ENCODE measurements at places on chromosomes 3 and 15.
A peak's percentile ranks its signal among the peaks of the same experiment; 100 is the strongest.

- DNase-seq = no peak
These were observed 33.0 kb downstream of the ARID3B start for GRCh38 chr15:74573987-74574386.

DNA sequence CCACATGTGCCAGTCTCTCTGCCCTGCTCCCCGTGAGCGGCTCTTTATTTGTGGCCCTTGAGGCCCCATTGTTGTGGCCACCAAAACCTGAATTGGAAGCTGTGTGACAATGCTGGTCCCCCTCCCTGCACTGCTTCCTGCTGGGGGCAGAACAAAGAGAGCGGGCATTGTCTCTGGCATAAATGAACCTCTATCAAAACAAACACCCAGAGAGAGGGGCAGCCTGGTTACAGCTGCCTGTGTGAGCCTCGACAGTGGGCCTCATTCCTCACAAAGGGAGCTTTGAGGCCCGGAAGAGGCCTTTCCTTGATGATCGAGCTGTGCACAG is 152.9 kb downstream of the IGF1R start:
- no peak for DNase-seq

DNA sequence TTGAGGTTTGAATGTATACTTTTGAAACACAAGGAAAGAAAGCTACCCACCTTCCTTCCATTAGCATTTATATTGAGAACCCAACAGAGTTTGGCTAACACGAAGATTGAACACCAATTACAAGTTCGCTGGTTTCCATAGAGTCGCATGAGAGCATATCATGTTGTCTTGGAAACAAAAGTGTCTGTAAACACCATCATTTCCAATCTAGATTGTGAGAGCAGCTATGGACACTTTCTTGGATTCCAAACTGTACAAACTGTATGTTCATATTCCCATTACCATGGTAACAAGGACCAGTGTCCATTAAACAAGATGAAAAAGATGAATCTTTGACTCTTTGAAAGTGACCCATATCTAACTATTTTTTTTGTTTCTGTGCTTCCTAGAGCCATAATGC is 529.9 kb upstream of the ROBO1 start:
- no peak for DNase-seq

DNA sequence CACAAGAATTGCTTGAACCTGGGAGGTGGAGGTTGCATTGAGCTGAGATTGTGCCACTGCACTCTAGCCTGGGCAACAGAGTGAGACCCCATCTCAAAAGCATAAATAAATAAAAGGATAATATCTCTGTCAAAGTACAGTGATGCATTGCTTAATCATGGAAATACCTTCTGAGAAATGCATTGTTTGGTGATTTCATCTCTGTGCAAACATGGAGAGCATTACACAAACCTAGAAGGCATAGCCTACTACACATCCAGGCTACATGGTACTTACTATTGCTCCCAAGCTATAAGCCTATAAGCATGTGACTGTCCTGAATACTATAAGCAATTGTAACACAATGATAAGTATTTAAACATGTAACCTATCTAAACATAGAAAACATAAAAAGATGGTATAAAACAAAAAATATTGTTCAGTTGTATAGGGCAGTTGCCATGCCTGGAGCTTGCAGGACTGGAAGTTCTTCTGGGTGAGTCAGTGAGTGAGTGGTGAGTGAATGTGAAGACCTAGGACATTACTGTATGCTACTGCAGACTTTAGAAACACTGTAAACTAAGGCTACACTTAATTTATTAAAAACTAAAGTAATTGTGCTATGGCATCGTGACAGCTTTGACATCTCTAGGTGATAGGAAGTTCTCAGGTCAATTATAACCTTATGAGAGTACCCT is 93.6 kb upstream of the SNRPN start:
- DNase-seq = no peak

GRCh38 chr3:17420668-17421067 is 321.8 kb downstream of the TBC1D5 start:
- no peak for DNase-seq

DNA sequence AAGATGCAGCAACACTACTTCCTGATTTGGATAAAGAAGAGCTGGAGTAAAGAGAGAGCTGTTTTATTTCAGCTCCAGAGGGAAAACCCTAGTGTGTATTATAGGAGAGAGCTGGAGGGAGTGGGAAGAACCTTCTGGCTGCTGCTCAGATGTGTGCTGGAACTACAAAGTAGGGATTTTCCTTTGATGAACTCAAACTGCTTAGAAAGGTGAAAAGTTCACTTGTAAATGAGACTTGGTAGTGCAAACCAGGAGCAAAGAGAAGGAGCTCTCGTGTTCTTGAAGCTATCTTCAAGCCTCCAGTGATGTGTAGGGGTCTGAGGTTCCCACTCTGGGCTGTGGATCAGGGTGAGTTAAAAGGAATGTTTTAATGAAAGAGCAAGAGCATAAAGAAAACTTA is 110.4 kb downstream of the EDEM1 start:
- DNase-seq = no peak

DNA sequence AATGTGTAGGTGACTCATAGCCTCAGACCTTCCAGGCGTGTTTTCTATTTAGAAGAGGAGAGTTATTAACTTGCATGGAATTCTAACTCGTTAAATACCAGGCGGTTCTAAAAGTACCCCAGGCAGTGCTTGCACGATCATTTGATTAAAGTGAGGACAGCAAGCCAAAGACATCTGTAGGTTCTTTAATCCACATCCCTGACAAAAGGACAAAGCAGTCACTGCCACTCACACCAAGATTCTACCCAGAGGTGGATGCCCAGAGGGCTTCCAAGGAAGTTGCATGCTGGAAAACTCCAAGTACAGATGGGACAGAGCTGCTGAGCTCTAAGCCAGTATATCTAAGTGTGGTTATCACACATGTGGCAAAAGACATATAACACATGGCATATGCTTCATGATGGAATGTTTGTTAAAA is 372.1 kb downstream of the ROBO2 start:
- no peak for DNase-seq

GRCh38 chr3:114756506-114757279 is 390.4 kb downstream of the ZBTB20 start:
- DNase-seq = no peak

- no peak for DNase-seq
These were observed 639.8 kb downstream of the MAGI1 start for GRCh38 chr3:65398953-65399352.

DNA sequence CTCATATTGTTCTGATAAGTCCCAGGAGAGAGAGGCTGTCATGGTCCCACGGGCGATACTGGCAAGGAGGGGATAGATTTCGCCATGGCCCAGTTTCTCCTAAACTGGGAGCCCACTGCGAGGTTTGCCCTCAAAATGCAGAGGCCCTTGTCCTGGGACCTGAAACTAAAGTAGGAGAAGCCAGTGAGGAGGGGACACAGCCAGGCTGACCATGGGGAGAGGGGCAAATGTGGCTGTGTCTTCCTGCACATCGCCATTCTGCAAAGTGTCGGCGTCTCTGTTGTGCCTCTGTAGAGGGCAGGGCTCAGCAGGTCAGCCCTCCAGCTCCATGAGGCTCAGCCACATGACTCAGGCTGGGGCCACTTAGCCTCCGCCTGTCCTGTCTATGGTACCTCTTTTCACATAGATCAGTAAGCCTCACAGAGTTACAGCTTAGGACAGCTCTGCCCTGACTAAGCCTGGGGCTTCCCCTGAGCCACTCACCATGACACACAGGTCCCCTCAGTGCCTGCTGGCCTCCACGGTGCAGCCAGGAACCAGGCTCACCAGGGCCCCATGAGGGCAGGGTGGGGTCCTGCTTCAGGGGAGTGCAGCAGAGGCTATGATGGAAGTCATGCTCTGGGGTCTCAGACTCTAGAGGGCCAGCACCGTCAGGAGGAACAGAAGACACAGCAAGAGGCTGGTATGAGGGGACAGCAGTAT is 28.6 kb upstream of the PLXNA1 start:
- DNase-seq = no peak

GRCh38 chr3:106035619-106036018 is 166.8 kb upstream of the CBLB start:
- DNase-seq = no peak

DNA sequence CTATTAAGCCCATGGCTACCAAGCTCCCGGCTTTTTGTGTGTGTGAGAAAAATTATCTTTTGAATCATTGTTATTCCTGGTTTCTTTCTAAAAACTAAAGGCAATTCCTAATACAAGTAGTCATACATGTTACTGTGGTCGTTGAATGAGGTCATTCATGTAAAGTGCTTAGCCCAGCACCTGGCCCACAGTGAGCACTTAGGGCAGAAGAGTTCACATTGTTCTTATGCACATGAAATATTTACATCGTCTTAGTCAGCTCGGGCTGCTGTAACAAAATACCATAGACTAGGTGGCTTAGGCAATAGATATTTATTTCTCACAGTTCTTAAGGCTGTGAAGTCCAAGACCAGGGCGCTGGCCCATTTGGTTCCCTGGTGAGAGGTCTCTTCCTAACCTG is 216.1 kb downstream of the SHQ1 start:
- no peak for DNase-seq

DNA sequence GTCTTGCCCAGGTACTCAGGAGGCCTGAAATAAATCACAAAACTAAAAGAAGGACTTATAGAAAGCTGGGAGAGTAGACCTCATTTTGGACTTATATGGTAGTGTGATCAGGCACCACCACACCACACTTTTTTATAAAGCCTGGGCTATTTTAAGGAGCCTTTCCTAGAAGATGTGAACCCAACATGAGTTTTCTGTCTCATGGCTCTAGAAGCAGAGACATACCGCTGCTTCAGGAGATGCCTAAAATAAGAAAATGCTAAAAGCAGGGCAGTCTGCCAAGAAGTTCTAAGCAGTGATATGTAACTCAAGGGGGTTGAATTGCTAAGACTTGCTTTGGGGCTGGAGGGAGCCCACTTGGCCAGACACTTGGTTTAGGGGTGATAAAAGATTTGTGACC is 49.6 kb downstream of the SUMF1 start:
- DNase-seq = no peak

DNA sequence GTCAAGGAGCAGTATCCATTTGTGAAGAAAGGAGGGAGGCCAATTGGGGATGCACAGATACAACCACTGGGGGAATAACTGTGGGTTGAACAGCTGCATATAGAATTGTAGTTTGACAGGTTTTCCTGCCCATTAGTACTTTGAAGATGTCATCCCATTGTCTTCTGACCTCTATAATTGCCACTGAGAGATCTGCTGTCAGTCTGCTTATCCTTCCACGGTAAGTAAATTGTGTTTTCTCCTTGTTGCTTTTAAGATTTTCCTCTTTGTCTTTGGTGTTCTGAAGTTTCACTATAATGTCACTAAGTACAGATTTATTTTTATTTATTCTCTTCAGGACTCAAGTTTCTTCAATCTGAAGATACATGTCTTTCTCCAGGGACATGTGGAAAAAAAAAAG is 56.6 kb downstream of the MOBP start:
- DNase-seq = no peak

- DNase-seq = no peak
These were observed 41.3 kb upstream of the TCAIM start for GRCh38 chr3:44297255-44297654.

- no peak for DNase-seq
These were observed 12.4 kb downstream of the VILL start for GRCh38 chr3:38002940-38003339.

- no peak for DNase-seq
These were observed 71.5 kb upstream of the EIF1B start for GRCh38 chr3:40237889-40238571.

GRCh38 chr15:70463453-70463834 is 299.9 kb downstream of the UACA start:
- DNase-seq = no peak

GRCh38 chr15:88467073-88467934 is at the start of the genes MRPL46 and MRPS11:
TSS of gene MRPL46 (minus strand) at chr15:88467388. CDS start at chr15:88467377, 11 bp downstream.
TSS of gene MRPS11 (plus strand) at chr15:88467708. CDS start at chr15:88467718, 10 bp downstream.
- DNase-seq = peak; percentile 80

DNA sequence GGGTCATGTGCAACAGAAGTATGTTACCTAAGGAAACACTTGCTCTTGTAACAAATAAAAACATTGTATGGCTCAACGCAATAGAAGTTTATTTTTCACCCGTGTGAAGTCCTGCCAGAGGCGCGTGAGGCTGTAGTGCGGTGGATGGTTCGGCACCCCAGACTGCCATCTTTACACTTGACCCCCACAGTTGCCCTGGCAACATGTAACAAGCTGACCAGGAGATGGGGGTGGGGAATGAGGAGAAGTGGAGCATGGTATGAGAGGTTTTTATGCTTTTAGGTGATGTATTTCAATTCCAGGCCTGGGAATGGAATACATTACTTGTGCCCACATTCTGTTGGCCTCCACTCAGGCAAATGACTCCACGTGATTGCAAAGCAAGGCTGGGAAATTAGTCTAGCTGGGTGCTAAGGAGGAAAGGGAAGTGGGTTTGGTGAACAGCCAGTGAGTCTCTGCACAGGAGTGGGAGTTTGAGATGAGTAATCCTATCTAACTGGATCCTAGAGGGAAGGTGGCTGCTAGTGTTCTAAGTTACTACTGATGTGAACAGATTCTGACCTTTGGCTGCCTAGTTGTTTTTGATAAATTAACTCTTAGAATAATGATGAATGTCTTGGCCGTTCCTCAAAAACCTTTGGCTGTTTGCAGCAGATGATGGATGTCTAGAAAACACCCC is 33.8 kb upstream of the GREM1 start:
- no peak for DNase-seq

DNA sequence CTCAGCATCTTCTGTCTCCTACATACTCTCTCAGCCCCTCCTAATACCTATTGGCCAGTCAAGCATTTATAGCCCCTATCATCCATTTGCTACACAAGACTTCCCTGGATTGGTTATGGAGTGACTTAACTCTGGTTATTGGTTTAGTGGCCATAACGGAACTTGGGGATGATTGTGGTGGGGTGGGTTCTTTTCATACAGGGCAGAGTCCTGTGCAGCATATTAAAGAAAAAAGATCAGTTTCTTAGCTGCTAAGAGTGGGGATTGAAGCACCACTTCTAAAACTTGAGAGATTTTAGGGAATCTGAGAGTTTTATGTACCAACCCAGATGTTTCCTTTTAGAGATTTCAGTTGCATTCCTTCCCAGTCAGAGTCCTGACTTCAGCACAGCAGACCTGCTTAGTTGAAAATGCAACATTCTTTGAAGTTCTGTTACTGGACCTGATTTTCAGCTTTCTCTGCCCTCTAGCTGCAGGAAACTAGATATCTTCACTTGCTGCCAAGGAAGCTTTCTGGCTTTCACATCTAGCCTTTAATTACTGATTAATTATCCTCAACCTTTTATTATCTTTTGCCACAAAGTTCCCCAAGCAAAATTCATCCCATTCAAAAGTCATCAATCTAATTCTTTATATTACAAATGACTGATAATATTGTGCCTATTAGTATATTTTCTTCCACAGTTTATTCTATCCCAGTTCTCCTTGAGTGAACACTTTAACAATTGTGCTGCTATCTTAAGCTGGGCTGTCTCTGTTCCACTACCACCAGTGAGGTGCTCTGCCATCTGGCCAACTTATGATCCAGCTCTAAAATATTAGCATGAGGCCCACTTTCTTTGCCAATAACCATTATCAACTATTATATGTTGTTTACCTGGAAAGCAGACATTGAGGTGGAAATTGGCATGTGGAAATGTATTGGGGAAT is 906.0 kb upstream of the ALCAM start:
- DNase-seq = no peak

DNA sequence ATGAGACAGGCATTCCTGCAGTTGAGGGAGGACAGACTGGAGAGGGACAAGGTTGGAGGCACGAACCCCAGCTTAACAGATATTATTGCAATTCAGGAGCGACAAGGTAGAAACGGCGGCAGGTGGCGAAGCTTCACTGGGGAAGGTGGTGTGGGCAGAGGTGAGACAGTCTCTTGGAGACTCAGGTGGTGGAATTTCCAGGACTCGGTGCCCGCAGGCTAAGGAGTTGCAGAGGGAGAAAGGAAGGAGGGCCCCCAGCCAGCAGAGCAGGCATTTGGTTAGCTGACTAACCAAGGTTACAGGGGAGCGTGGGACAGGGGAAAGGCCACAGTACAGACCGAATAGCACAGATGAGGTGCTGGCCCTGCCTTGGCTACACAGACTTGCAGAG is 3.0 kb downstream of the FAM174B start:
- DNase-seq = no peak

GRCh38 chr15:81281456-81281735 is 42.5 kb downstream of the STARD5 start:
- no peak for DNase-seq

All from activated naive CD4-positive, alpha-beta T cell (primary cell).